Tibial nerve (tissue), 4 donors: ENCODE measurements at places on chromosomes 13 and 19. TPM values are rescaled to one million over a fixed set of nuclear protein-coding genes. Genes with fewer than 3 reads are reported as not detected.

Gene RGS9BP
- 0.60 TPM for total RNA-seq

Gene ARGLU1
- total RNA-seq: 115 TPM

Gene LYPD5
- total RNA-seq: 0.39 TPM

DNA sequence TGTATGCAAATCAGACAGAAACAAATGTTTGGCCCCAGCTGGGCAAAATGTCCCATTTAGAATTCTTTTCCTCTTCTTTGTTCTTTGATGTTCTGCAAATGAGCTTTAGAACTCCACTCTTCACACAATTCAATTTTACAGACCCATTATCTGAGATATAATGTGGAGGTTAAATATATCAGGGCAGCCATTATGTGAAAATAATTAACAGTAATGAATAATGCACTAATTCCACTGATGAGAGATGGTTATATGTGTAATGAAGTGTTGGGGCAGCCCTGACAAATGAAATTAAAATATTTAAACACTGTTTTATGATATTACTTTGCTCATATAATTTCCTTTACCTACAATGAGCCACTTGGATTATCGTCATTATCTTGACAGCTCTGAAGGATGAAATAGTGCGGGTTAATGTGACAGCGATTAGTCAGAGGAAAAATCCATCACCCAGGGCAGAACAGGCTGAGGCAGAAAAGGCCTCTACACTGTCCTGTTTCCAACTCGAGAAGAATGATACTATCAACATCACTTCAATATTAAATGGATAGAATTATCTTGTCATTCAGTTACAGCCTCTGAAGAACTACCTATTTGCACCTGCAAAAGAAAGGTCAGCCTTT is 321.1 kb downstream of the RBM26 start:
- H3K4me1 ChIP-seq: no peaks in the 10 kb centered on the region
- no peak for DNase-seq
- no peaks in the 10 kb centered on the region for H3K27me3 ChIP-seq
- no peaks in the 10 kb centered on the region for H3K36me3 ChIP-seq

DNA sequence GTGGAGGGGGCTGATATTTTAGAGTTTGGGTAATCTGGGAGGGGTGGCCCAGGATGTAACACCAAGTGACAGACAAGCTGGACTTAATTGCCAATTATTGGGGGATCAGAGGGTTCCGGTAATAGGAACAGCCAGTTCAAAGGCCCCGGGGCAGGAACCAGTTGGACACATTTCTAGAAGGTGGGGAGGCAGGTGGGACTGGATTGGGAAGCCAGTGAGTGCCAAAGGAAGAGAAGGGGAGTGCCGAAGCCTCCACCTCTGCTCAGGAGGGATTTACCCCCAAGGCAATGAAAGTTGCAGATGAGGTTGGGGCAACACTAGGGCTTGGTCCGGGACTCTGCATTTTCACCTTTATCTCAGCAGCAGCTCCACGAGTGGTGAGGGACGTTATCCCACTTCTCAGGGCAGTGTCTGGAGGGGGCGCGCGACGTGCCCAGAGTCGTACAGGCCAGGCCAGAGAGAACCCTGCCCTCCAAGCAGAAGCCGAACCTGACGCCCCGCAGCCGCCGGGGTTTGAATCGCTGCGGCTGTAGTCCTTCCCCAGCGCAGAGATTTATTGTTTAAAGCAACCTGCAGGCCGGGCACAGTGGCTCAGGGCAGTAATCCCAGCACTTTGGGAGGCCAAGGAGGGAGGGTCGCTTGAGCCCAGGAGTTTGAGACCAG is 5.7 kb upstream of the JUND start:
- DNase-seq: no peak
- no peak overlapping the region for H3K4me3 ChIP-seq

DNA sequence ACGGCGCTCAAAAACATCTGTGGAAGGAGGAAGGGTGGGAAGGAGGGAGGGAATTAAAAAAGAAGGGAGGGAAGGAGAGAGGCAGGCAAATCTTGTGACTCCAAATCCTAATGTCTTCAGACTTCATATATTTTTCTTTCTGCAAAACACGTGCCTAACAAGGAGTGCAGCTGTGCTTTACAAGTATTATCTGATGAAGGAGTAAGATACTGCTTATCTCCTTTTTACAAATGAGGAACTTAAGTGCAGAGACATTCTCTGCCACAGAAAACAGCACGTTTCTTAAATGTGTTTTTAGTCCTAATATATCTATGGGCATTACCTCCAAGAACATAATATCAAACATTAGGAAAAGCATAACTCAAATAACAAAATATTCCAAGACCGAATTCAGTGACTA is 6.5 kb downstream of the FLT3 start:
- no peak for DNase-seq
- no peak overlapping the region for H3K4me3 ChIP-seq
- H3K4me1 ChIP-seq: no peaks in the 10 kb centered on the region
